Stimulated activated CD8-positive, alpha-beta memory T cell treated with anti-CD3 and anti-CD28 coated beads, Interleukin-7, amount 100 ng/mL, for 4 hours (primary cell): ENCODE measurements at places on chromosomes 2 and 18.

GRCh38 chr2:46812361-46813019 is 103.1 kb downstream of the MCFD2 start:
- no peak for DNase-seq

- no peak for DNase-seq
Measured at GRCh38 chr18:58348951-58349350, 279.9 kb downstream of the ALPK2 start.

GRCh38 chr2:195027947-195028346 is 629.1 kb upstream of the SLC39A10 start:
- DNase-seq, result no peak

DNA sequence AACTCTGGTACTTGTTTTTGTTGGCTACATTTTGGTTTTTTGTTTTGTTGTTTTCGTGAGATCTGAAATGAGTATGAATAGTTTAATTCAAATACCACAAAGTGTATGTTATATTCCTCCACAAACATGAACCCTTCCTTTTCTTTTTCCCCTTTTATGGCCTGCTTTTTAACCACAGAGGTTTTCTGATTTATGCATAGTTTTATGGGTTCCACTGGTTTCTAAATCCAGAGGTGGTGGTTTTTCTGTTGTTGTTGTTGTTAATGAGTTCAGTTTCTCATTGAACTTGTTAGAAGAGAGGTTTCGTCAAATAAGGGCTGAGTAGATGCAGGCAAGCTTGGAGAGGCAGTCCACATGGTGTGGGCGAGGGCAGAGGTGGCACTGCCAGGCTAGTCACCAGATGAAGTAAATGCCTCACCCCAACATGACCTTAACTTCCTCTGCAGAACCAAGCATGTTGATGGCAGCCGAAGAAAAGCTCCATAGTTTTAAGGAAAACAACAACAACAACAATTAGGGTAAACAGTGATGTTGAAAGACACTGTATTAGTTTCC is 72.5 kb downstream of the RIF1 start:
- DNase-seq, result no peak

- no peak for DNase-seq
Measured at GRCh38 chr2:22998359-22998758, 386.6 kb upstream of the KLHL29 start.

DNA sequence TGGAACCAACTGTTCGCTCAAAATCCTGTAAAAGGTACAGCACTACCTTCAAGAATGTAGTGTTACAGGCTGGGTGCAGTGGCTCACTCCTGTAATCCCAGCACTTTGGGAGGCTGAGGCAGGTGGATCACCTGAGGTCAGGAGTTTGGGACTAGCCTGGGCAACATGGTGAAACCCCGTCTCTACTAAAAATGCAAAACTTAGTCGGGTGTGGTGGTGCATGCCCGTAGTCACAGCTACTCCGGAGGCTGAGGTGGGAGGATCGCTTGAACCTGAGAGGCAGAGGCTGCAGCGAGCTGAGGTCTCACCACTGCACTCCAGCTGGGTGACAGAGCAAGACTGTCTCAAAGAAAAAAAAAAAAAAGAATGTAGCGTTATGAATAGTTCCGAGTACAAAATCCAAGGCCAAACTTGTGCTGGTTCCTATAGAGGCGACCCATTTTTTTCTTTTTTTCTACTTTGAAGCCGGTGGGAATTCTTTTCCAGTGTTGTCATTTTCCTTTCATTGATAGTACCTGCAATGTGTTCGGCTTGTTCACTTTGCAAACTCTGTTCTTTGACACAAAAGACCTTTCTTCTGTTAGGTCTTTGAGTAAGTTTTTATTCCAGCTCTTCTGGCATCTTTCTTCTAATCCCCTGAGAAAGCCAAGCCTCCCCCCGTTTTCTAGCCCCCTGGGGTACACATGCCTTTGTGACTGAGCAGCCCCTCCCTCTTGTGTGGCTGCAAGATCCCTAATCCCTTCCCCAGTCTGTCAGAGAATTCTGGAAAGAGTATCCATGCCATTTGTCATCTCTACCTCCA is 25.1 kb downstream of the INPP5D start:
- DNase-seq, result no peak
